ENCODE measurements at places on chromosomes 5 and 9.

- DNase-seq, result no peak
These were observed 96.5 kb downstream of the TLE1 start for GRCh38 chr9:81592887-81593266.

DNA sequence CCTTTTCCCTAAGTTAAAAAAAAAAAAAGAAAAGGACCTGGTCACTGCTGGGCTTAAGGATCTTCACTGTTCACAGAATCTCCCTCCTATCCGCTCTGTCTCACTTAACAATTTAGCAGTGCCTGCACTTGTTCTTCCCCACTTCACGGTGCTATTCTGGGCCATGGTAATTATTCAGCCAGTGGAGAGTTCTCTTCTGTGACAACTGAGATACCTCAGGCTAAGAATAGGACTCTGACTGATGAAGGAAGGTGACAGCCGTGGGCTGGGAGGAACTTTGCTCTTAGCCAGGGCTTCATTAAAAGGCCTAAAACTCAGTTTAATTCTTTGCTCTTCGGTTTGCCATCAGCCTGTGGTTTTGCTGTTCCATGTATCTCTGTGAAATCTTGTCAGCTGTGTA is 51.9 kb upstream of the ENTREP1 start:
- no peak for DNase-seq

DNA sequence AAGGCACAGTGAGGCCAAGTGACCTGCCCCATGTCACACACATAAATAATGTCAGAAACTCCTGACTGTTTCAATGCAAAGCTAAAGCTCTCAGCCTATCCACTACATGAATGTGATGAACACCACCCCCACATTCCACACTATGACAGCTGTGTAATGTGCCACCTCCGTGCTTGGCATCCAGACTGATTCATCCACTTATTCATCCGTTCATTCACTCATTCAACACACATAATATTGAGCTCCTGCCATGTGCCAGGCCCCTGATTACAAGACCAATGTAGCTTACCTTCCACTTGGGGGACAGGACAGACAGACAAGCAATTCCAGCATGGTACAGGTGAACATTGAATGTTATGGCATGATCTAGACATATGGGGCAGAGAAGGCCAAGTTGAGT is 46.2 kb upstream of the FABP6 start:
- no peak for DNase-seq

DNA sequence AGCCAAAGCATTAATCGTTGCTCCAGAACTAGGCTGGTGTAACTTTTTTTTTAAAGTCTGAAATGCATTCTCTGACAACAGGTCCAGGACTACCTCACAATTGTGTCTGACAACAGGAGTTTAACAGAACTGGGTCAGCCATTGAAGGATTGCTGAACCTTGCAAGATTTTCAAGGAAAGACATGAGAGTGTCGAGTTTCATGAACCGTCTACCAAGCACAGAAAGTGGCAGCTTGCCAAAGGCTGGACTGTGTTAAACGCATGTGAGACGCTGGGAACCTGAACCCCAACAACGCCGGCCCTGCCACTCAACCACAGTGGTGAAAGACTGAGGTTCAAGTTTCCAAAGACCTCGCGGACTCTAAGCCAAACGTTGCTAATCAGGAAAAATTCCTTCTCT is 79.1 kb downstream of the LHFPL2 start:
- DNase-seq, result no peak

- no peak for DNase-seq
These were observed 80.5 kb upstream of the HSPA9 start for GRCh38 chr5:138655530-138656190.

DNA sequence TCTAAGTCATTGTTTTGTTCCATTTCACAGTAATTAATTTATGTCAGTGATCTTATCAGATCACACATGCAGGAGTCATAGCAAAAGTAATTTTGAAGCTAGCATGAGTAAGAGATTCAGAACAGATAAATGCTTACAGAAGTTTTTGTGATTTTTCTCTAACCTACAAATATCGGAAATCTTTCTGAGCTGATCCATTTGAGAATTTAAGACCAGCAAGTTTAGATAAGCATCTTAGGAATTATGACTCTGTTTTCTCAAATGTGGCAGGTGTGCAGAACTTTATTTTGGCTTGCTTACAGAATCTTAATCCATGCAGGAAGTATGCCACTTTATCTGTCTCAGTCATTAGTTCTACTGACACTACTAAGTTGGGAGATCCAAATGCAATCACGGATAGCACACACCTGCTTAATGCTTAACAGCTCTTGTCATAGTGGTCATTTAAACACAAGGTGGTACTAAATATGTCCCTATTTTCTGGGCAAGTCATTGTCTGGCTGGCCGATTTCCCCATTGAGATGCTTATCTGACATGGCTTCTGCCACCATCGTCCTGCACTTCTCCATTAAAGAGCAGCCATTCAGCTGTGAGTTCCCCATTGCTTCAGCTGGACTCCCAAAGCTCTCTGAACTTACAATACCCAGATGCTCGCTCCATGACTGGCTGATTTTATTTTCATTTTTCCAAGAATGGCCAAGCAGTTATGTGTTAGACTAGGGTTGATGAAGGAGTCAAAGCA is 305.4 kb upstream of the NUDT12 start:
- DNase-seq, result no peak

Measured in activated T-cell treated with anti-CD3 and anti-CD28 coated beads for 4 hours (primary cell).